ENCODE measurements at places on chromosomes 1 and 21.

GRCh38 chr1:115077286-115077983 lies 11.9 kb downstream of the TSPAN2 start:
- DNase-seq, result peak; percentile 88

DNA sequence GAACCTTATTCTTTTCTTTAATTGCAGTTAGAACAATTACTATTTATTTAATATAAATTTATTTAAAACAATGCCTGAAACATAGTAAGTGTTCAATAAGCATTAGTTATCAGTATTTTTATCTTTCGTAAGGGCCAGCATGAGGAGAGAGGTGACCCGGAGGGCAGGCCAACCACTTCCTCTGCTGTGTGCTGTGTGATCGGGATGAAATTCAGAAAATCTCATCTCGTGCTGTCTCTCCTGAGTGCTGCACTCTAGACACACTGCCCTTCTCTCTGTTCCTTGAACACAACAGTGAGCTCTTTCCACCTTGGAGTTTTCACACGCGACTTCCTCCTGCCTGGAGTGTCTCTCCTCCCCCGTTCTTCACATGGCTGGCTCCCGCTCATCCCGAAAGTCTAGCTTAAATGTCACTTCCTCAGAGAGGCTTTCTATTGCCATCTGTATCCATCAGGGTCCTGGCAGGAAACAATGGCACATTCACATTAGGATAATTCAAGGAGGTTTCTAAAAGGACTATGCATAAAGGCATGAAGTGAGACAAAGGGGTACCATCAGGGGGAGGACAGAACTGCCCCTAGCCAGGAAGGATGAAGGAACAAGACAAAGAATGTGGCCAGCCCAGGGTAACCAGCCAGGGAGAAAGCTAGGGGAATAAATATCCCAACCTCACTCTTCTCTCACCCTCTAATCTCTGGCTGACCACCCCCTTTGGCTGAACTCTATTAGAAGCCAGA lies 142.6 kb upstream of the GJB5 start:
- no peak for DNase-seq

GRCh38 chr1:60637651-60638050 lies 444.7 kb upstream of the NFIA start:
- DNase-seq, result no peak

GRCh38 chr1:161736335-161736969 lies 13.1 kb upstream of the DUSP12 start:
- DNase-seq, result no peak

DNA sequence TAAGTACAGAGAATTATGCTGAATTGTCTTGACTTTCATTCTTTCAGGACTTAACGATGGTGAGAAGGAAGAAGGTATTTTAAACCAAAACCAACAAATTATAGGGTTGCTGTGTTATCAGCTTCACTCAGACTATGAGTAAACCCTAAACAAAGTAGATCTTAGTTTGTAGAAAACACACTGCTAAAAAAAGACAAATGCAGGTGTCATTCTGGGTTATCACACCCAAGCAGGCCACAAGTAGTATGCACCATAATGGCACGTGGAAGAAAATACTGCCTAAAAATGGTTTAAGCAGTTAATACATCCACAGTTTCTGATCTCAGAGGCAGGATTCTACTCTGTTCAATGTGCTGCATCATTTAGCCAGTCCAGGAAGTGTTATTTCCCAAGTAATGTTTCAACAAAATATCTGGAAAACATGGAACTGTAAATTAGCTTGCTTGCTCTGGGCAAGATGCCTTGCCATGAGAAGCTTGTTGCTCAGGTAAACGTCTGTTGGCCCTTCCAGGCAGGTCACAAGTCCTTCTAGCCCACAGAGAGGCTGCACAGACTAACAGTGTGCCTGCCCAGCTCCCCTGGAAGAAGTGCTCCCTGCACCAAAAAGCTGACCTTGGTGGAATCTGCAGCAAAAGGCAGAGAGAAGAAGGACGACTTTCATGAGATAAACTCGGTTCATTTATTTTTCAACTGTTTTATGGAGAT lies 4.1 kb downstream of the DIPK1A start:
- DNase-seq, result no peak

GRCh38 chr1:45134461-45134873 lies 71.9 kb downstream of the ZSWIM5 start:
- DNase-seq, result no peak

- DNase-seq, result no peak
Measured at GRCh38 chr1:66336641-66336990, 197.3 kb upstream of the SGIP1 start.

GRCh38 chr1:65429806-65430205 lies 9.3 kb downstream of the LEPR start:
- DNase-seq, result peak; percentile 95

GRCh38 chr21:21397464-21397863 lies 399.3 kb downstream of the NCAM2 start:
- no peak for DNase-seq

GRCh38 chr1:183372586-183373230 lies 45.5 kb downstream of the NMNAT2 start:
- DNase-seq, result no peak

DNA sequence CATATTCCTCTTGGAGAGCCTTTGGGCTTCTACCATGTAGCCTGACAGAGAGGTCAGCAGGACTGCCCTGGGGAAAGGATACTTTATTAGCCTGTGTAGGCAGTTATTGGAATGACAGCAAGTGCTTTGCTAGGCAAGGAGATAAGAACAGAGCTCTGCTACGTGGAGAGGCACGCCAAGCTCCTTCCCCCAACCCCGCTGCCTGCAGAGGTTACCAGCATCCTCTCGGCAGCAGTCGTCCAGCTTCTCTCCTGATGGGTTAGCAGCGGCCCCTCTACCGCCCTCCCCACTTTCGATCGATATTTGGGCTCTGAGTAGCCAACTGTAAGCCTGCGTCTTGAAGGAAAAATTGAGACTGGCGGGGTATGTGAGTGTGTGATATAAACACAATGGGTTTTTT lies 122.3 kb downstream of the DHRS3 start:
- DNase-seq, result no peak

DNA sequence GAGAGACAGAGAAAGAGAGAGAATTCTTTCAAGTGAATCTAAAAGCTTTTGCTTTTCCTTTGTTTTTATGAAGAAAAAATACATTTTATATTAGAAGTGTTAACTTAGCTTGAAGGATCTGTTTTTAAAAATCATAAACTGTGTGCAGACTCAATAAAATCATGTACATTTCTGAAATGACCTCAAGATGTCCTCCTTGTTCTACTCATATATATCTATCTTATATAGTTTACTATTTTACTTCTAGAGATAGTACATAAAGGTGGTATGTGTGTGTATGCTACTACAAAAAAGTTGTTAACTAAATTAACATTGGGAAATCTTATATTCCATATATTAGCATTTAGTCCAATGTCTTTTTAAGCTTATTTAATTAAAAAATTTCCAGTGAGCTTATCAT lies 117.6 kb downstream of the PTPRC start:
- peak; percentile 35 for DNase-seq

DNA sequence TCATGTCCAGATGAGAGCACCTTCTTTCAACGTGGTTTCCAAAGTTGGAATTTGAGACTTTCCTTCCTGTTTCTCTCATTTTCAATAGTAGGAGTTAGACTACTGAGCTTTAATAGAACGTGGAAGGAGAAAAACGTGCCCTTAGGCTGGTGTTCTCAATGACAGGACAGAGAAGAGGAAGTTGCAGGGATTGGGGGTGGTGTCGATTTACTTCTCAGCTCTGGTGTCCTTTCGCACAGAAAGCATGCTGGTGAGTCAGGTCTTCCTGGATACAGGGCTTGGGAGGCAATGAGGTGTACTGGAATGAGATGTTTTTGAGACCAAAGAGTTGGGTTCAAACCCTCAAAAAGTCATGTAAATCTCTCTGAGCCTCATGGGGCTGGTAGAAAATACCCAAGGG lies 67.1 kb downstream of the HIVEP3 start:
- DNase-seq, result peak; percentile 56

- DNase-seq, result no peak
Measured at GRCh38 chr1:19476450-19477190, 8.7 kb downstream of the CAPZB start.

DNA sequence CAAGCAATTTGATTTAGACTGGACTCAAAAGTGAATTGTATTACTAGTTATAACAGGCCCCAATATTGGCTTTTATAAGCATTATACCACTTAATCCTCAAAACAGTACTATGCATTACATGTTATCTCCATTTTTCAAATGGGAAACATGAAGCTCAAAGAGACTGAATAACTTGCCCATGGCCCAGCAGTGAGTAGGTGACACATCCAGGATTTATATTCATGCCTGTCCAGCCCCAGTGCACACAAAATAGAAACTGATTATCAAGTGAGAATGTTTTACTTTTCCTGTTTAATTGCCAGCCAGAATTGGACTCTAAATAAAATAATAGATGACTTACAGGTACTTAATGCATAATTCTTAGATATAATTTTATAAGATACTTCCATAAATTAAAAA lies 82.9 kb downstream of the NIBAN1 start:
- DNase-seq, result no peak

GRCh38 chr1:196372896-196373536 lies 235.2 kb downstream of the KCNT2 start:
- DNase-seq, result peak; percentile 32

DNA sequence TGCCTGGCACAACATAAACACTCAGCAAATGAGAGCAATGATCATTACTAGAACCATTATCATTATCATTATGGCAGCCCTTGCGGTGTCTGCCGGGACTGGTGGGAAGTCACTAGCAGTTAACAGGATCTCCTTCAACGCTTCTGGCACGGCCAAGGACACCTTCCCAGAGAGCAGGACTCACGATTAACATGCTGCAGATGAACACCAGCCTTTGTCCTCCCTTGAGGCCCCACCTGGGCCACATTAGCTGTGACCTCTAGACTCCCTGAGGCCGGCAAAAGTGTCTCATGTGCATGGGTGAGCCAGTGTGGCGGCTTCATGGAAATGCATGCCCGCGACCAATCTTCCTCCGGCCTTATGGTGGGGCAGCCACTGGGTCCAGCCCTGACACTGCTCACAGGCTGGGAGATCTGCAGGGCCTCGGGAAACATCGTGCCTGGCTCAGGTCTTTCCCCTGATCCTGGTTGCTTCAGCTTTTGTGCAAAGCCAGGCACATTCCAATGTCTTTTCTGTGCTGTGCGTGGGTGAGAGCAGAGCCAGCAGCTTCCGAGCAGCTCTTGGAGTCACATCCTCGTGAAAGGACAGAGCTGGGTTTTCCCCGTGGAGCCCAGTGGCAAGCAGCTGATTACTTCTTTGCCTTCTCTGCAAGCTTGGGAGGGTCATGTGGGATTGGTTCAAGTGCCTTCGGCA lies 107.3 kb downstream of the HMGB4 start:
- no peak for DNase-seq

DNA sequence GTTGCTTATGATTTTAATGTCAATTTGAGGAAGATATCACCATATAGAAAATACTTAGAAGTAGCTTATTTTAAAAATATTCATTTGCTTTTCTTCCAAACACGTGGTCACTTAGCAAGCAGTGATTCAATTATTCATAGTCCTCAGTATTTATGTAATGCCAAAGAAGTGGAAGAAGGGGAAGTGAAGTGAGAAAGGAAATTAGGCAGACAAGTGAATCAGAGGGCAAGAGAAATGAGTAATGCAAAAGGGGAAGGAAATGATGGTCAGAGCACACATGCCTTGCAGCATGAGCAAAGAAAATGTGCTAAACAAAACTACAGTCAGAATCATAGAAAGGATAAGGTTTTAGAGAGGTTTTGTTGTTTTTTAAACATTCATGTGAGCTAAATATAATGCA lies 31.8 kb downstream of the SDCCAG8 start:
- peak; percentile 88 for DNase-seq

DNA sequence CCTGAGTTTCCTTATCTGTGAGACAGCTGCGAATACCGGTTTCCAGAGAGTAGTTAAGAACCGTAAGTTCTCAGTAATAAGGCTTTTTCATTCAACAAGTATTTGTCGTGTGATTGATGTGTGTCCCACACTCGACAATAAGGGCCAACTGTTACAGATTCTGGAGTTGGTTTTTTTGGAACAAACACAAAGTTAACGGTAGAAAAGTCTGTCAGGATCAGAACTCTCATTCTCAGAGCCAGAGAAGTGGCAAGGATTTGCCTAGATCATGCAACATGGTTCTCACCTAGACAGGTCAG lies 837 bp downstream of the NUDC start:
- peak; percentile 18 for DNase-seq

- DNase-seq, result no peak
Measured at GRCh38 chr1:117662667-117663066, 56.8 kb downstream of the TENT5C start.

GRCh38 chr1:89198081-89198480 lies 661 bp downstream of the GBP4 start:
- no peak for DNase-seq

- DNase-seq, result no peak
Measured at GRCh38 chr21:27653481-27653880, 686.6 kb upstream of the ADAMTS5 start.

- no peak for DNase-seq
Measured at GRCh38 chr1:163523375-163524029, 201.7 kb downstream of the NUF2 start.

DNA sequence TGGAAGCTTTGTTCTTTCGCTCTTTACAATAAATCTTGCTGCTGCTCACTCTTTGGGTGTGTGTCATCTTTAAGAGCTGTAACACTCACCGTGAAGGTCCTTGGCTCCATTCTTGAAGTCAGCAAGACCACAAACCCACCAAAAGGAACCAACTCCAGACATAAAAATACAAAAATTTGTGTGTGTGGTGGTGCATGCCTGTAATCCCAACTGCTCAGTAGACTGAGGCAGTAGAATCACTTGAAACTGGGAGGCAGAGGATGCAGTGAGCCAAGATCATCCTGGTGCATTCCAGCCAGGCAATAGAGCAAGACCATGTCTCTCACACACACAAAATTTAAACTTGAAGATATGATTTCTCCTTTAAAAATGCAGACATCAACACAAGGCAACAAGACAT lies 1431.7 kb upstream of the B3GALT2 start:
- no peak for DNase-seq

DNA sequence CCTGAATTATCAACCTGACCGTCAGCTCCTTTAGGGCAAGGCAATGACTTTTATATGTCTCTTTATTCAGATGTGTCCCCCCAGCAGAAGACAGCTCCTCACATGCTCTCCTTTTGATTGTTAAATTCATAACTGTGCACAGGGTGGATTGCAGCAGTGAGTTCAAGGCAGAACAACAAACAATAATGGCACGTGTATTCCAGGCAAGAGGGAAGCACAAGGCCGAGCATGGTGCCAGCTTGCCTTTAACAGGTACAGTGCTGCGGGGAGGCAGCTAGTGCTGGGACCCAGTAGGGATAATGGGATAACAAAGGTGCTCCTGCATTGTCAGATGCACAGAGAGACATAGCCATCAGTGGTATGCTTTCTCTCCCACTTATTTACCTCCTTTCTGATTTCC lies 248.4 kb downstream of the RHOU start:
- DNase-seq, result no peak

GRCh38 chr1:225114354-225114990 lies 185.0 kb downstream of the DNAH14 start:
- DNase-seq, result peak; percentile 3

DNA sequence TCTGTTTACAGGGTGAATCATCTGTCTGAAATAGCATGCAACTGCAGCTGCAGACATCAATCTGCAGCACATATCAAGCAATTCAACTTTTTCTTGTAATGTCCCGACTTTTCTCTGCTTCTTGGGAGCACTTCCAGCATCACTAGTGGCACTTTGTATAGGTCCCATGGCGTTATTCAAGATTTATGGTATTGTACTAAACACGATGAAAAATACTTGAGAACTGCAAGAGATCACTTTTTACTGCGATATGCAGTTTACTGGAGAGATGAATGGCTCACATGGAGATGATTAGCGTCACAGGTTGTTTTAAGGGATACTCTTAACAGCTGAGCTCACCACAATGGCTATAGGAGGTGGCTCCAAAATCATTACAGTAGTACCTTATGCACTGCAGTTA lies 7.2 kb upstream of the SCMH1 start:
- no peak for DNase-seq

Measured in LHCN-M2 (cell line).